ENCODE measurements at places on chromosomes 13 and 19. TPM values are rescaled to one million over a fixed set of nuclear protein-coding genes. Genes with fewer than 3 reads are reported as not detected.
A peak's percentile ranks its signal among the peaks of the same experiment; 100 is the strongest.

DNA sequence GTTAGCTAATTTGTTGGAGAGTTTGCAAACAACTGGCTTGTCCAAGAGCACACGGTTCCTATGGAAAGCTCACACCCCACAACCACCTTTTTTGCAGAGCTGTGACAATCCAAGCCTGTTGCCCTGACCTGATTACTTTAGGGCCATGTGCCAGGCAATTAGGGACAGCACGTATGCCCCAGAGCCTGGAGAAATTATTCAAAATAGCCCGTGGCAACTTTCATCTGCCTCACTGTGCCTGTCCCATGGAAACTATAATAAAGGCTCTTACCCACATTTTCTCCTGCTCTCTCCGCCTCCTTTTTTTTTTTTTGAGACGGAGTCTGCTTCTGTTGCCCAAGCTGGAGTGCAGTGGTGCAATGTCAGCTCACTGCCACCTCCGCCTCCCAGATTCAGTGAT, 18.6 kb upstream of the FBN3 start:
- no peak for DNase-seq

DNA sequence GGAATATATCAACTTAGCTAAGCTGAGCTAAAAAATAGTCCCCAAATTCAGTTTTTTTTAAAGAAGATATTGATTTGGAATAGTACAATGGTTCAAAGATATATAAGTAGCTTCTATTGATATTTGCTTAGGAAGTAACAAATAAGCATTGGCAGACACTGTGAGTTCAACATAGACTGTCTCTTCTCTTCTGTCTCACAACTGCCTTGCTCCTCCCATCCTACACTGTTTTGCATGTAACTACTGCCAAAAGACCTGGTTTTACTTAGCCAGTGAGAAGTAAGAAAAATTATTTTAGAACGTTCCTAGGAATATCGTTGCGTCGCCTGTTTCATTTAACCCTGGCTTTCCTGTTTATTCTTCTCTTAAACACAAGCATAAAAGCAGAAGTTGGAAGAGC, 859.0 kb upstream of the SPRY2 start:
- no peak for DNase-seq

DNA sequence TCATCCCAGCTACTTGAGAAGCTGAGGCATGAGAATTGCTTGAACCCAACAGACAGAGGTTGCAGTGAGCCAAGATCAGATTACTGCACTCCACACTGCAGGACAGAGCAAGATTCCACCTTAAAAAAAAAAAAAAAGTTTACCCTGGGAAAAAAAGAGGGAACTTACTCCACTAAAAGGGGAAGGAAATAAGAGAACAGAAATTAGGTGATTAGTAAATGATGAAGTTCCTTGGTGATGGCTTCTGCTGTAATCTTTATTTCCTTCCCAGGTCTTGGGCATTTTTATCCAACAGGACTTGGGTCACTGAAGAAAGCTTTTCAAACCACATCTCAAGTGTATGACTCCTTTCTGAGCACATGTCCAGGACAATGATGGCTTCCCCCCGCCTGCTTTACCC, 9.3 kb downstream of the ZNF780A start:
- no peak for DNase-seq

- DNase-seq, result no peak
Measured at GRCh38 chr19:6610934-6611852, 20.2 kb upstream of the CD70 start.

DNA sequence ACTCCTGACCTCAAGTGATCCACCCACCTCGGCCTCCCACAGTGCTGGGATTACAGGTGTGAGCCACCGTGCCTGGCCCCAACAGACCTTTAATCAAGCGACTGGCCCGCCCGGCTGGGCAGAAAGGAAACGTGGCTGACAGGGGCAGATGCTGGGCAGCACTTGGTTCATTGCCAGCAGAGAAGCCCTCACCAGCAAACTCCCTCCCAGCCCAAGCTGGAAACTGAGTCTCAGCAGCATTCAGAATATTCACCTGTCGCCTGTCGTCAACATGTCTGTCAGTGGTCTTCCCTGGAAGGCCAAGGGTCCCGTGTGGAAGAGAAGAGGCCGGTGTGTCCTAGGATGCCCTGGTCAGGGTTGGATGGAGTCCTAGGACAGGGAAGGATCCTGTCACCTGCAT, 245.0 kb downstream of the TEX29 start:
- DNase-seq, result no peak

GRCh38 chr19:7928334-7928706, 2.4 kb upstream of the CTXN1 start:
- peak; percentile 39 for DNase-seq

DNA sequence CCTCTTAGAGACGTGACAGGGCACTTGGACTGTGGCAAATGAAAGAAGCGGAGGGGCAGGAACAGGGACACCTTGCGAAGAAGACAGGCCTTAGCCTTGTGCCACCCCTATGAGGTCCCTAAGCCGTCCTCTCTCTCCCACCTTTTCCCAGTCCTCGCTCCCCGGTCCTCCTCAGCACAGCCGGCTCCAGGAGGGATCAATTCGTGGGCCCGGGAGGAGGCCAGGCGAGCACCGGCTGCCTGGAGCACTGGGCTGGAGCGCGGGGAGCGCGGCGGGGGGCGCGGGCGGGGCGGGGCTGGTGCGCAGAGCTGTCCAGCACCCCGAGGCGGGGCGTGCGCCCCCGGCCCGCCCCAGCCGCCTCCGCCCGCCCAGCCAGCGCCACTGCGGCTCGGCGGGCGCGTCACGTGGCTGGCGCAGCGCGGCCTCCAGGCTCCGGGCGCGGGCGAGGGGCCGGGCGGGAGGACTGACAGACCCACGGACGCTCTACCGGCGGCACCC, at the start of gene LRP3:
Gene LRP3 (plus strand): TSS at position 466 of the 498 bp plus-strand sequence. CDS start 456 bp downstream, outside the sequence.
- DNase-seq, result no peak

DNA sequence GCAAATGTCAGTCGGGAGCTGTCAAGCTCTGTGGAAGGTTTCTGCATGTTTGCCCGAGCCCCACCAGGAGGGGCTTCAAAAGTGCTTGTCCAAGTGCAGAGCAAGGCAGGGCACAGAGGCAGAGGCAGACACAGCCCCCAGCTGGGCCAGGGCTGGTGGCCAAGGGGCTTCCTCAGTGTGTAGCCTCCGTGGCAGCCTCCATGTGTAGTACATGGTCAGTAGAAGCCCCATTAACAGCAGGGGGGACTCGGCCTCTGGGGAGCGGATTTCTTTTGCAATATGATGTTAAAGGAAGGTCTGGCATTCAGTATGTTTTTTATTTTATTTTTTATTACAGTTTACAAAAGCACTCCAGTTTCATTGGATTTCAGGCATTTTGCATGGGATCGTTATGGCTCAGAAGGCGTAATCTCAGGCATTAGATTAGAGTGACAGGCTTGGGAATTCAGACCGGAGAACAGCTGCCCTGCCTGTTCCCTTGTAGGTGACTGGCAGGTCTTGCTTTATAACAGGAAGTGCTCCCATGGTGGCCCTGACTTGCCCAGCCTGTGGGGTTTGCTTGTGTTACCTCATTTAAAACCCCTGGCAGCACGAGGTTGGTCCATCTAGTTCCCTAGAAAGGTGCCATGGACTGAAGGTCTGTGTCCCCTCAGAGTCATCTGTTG, 129.2 kb downstream of the KDM4B start:
- no peak for DNase-seq

ZNF600 gene
- 4.4 TPM for total RNA-seq

POU4F1 gene
- not detected for total RNA-seq

TEKTIP1 gene
- total RNA-seq, result 0.52 TPM

Measured in left cardiac atrium (tissue), 4 donors.